Immature natural killer cell (primary cell): ENCODE measurements at places on chromosomes 11 and 22.

- no peak overlapping the region for H3K4me3 ChIP-seq
- peaks cover 43% of the 10 kb centered on the region for H3K4me1 ChIP-seq
- H3K27me3 ChIP-seq: peaks cover 7% of the 10 kb centered on the region
These were observed 107.7 kb upstream of the CLMP start for GRCh38 chr11:123302751-123303195.

- H3K36me3 ChIP-seq: no peaks in the 10 kb centered on the region
- H3K27me3 ChIP-seq: no peaks in the 10 kb centered on the region
- H3K4me3 ChIP-seq: no peak overlapping the region
- no peak for DNase-seq
These were observed 26.0 kb upstream of the FLI1 start for GRCh38 chr11:128667873-128668272.

DNA sequence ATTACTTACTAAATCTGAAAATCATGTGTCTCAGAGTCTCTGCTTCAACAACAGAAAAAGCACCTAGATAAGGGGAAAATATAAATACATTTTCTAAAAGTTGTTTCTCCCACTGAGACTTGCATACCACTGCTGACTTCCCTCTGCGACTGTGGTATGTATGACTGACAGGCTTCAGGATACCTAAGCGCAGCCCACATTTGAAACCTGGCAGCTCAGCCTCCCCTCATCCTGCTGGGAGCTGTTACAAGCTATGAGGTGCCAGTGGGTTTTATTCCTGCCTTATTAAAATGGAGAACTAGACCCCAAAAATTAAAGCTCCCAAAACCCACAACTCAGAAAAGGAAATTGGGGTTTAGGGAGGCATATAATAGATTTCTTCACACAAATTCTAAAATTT is 133.6 kb downstream of the RAB38 start:
- DNase-seq: no peak
- no peaks in the 10 kb centered on the region for H3K27me3 ChIP-seq
- H3K4me3 ChIP-seq: no peak overlapping the region
- H3K4me1 ChIP-seq: no peaks in the 10 kb centered on the region
- H3K36me3 ChIP-seq: no peaks in the 10 kb centered on the region

GRCh38 chr11:60905047-60905446 is 1.3 kb downstream of the PRPF19 start:
- H3K27ac ChIP-seq: peak overlapping the region; percentile 86
- H3K4me3 ChIP-seq: peak overlapping the region; percentile 91
- H3K27me3 ChIP-seq: peaks cover 7% of the 10 kb centered on the region
- DNase-seq: no peak
- H3K4me1 ChIP-seq: peaks cover 31% of the 10 kb centered on the region

DNA sequence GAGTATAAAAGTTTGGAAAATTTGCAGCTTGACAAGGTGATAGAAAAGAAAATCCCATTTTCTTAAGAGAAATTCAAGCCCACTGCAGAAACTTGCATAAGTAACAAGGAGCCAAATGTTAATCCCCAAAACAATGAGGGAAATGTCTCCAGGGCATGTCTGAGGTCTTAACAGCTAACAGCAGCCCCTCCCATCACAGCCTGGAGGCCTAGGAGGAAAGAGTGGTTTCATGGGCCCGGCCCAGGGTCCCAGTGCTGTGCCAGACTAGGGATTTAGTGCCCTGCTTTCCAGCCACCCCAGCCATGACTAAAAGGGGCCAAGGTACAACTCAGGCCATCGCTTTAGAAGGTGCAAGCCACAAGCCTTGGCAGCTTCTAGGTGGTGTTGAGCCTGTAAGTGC is 123.7 kb upstream of the TRPC6 start:
- no peak overlapping the region for H3K27ac ChIP-seq
- H3K4me1 ChIP-seq: no peaks in the 10 kb centered on the region
- peaks cover under 1% of the 10 kb centered on the region for H3K27me3 ChIP-seq
- no peak overlapping the region for H3K4me3 ChIP-seq
- no peak for DNase-seq
- H3K36me3 ChIP-seq: no peaks in the 10 kb centered on the region

DNA sequence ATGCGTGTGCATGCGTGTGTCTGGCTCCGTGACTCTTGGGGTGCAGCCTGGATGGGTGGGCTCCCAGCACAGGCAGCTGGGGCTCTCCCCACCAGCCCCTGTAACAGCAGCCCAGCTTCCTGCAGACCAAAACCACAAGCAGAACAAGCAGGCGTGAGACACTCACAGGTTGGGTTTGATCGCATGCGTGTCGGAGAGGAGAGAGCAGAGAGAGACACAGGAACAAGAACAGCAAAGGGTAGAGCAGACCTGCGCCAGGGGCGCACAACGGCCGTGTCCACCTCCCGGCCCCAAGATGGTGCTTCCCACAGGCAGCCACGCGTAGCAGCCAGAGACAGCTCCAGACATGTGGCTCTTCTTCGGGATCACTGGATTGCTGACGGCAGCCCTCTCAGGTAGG is at the start of gene CD6:
Gene CD6, plus strand, starts transcription at position 161 of the 400 bp plus-strand sequence. Its CDS starts 186 bp downstream, at position 347.
- peak; percentile 62 for DNase-seq
- peak within 1 kb of the TSS; percentile 78 for H3K27ac ChIP-seq
- peaks cover 8% of the 10 kb centered on the region for H3K36me3 ChIP-seq
- peaks cover 59% of the 10 kb centered on the region for H3K4me1 ChIP-seq
- peak within 1 kb of the TSS; percentile 92 for H3K4me3 ChIP-seq
